Fibroblast of the conjunctiva (primary cell): ENCODE measurements at places on chromosomes 1 and 21.

GRCh38 chr1:4754816-4755215, 100.4 kb downstream of the AJAP1 start:
- no peak for DNase-seq

GRCh38 chr21:41601573-41602368, 93.8 kb upstream of the TMPRSS2 start:
- no peak for DNase-seq

DNA sequence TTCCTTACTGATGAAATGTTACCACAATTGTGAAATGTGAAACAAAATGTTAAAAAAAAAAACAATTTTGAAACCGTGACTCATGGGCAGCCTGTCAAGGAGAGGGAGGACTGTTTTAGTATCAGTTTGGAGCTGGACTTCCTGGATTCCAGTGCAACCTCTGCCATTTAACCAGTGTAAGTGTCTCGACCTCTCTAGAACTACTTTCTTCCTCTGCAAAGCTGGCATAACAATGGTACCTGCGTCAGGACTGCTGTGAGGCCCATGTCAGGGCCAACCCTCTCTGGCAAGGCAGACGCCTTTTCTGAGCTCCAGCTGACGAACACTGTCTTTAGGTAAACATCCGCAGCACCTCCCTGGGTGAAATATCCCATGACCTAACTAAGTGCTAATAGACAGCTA, 20.9 kb downstream of the URB1 start:
- DNase-seq = peak; percentile 83

DNA sequence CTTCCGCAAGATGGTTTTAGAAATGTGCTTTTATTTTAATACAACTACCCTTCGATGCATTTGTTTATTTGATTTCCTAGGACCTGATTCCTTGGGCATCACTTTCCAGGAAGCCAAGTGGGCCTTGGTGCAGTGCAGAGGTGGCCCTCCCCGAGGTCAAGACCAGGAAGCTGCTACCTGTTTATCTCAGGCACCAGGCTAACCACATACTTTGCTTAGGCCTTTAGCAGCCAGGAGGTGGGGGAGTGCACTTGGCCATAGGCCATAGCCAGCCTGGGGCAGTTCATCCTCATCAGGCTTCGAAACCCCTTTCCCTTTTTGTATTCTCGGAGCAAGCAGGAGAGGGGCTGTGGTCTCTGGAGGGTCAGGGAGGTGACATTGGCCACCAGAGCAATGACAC, 45.4 kb downstream of the SMYD2 start:
- DNase-seq = no peak

DNA sequence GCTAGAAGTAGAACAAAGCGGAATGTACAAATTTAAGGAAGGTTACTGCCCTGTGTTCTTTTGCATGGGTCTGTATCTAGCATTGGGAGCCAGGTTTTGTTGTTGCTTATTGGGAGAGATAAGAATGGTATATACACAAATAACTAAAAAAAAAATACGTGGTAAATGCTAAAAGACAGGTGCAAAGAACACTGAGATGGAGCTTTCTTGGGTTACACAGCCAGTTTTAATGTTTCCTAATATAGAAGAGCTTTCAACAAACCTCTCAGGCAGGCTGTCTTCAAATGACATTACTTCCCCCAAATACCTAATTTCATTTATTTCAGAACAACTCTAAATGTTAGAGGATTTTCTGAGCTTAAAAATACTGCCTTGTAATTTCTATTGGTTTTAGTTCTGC, 1.4 kb upstream of the MDM4 start:
- DNase-seq = no peak

- no peak for DNase-seq
Measured at GRCh38 chr1:100343897-100344296, 8.4 kb upstream of the CDC14A start.

- no peak for DNase-seq
Measured at GRCh38 chr1:180841415-180841814, 71.3 kb upstream of the KIAA1614 start.

- no peak for DNase-seq
Measured at GRCh38 chr1:41870076-41870562, 48.6 kb downstream of the HIVEP3 start.

DNA sequence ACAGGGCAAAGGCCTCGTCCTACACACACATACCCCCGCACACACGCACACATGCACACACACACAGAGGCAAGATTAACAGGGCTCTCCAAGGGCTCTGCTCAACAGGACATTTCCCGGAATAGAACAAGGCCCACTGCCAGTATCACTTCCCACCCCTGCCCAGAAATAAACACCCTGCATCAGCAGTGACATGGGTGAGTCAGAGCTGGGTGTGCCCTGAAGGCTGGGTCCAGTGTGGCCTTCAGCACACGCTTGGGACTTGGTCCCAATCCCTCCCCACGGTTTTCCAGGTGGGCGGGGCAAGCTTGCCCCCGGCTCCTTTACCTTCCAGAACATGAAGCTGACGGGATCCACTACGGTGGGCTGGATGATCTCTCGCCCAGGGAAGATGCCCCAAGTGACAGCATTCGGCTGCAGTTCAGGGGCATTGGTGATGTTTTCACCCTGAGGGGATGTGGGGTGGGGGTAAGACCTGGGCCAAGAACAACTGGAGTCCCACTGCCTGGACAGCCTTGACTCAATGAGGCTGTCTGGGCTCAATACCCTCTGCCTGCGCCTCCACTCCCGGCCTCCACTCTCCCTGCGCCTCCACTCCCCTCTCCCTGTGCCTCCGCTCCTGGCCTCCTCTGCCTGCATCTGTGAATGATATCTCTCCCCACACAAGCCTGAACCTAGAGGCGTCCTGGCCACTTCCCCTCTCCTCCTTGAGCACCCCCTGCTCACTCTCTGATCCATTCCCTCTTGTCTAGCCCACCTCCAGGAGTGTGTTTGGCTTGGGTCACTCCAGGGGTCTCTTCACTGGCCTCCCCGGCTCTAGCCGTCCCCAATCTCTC, 14.7 kb downstream of the MTHFR start:
- peak; percentile 78 for DNase-seq

DNA sequence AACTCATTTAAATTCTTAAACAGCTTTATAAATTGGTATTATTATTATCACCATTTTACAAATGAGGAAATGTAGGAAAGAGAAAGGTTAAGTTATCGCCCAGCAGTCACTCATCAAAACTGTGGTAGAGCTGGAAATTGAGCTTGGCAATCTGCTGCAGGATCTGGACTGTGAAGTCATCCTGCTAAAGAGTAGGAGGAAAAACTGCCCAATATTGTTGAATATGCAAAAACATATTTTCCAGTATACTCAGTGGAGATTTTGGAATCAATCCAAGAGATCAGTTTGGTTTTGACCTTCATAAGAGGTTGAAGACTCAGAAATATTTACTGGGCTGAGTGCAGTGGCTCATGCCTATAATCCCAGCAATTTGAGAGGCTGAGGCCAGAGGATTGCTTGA, 16.9 kb upstream of the RC3H1 start:
- DNase-seq = no peak

GRCh38 chr1:208207388-208208131, 36.6 kb downstream of the PLXNA2 start:
- DNase-seq = peak; percentile 50

DNA sequence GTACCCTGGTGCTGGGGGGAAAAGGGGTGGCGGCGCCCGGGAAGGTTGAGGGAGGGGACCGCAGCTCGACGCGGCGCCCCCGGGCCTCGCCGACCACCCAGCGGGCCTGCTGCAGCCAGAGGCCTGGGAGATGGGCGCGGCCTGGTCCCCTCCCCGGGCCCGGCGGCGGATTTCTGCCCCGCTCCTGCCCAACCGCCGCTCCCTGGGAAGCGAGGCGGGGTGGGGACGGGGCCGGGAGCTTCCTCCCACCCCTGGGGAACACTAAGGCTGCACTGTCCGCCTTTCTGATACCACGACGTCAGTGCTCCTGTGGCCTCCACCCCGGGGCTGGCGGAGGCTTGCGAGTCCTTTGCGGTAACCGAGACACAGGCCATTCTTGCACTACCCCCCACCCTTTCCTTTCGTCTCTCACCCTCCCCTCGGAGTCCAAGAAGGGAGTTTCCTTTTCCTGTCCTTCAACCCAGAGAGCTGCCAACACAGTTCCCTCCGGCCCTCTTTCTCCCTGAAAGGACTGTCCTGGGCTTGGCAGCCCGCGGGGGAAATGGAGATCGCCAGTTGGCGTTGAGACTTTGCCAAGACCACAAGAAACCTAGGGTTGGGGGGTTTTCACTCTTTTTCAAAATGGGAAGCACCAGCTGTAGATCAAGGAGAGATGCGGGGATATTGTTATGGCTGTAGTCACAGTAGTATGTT, 742 bp downstream of the SH3GLB1 start:
- DNase-seq = peak; percentile 56

DNA sequence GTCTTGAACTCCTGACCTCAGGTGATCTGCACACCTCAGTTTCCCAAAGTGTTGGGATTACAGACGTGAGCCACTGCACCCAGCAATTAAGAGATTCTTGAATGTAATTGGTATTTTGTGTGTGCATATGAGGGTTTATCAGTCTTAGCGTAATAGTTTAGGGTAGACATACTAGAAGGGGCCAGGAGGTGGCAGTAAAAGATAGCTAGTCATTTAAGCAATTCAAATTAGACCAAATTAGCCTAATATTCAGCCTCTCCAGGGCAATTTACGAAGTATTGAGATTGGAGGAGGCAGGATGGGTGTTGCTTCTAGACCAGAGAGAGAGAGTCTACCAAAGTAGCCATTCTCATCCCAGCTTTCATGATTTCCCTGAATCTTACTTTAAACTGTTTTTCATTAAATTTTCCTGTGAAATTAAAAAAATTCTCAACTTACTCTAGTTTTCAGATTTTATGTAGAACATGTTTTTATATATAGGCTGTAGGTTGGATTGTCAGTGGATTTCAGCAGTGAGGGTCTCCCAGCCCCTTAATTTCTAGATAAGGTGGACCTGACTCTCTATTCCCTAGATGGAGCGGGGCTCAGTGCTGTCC, 119.7 kb downstream of the HHAT start:
- peak; percentile 32 for DNase-seq

DNA sequence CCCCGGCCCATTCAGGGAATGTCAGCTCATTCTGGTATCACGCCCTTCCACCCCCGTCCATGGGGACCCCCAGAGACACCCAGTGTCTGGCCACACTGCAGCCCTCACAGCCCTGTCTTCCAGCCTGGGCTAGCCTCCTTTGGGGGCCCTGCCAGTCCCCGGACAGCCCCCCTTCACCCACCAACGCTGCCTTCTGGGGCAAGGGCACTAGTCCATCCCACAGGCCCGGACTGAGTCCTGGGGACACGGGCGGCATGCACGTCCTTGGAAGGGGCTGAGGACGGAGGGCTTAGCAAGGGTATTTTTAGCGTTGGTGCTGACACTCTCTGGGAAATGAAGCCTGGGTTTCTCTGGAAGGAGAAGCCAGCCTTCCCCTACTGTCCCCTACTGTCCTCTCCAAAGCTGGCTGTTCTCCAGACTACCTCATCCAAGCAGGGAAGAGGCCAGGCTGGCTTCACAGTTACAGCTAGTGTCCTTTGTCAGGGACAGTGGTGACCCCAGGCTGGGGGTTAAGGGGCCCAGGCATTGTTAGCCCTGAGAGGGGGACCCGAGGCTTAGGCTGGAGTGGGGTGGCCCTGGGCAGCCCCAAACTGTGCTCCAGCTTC, 39.5 kb downstream of the COQ8A start:
- DNase-seq = no peak

DNA sequence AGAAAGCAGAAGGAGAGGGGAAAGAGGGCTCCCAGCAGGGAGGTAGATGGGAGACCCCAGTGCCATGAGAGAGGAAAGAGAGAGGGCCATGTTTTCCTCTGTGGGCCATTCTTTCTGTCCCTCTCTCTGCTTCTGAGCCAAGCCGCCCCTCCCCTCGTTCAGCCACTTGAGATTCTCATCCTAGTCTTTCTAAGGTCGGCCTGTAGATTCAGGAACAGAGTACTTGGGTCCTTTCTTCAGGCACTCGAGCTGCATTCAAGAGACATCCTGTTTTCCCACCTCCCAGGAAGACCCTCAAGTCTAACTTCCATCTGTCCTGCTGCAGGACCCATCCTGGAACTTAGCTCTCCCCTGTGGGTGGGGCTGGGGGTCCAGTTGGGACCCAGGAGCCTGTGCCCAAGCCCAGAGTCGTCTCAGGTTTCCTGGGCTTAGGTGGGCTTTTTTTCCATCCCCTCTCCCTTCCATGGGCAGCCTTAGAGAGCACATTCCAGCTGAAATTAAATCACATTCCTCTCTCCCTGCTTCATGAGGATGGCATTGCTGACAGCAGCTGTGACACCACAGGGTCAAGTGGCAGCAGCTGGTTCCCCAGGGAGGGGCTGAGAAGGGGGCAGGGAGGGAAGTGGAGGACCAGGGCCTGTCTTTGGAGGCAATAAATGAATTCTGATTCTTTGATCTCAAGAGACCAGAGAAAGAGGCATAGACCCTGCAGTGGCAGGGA, 13.0 kb downstream of the NES start:
- DNase-seq = no peak

- no peak for DNase-seq
Measured at GRCh38 chr1:212353181-212353580, 61.5 kb downstream of the PACC1 start.

DNA sequence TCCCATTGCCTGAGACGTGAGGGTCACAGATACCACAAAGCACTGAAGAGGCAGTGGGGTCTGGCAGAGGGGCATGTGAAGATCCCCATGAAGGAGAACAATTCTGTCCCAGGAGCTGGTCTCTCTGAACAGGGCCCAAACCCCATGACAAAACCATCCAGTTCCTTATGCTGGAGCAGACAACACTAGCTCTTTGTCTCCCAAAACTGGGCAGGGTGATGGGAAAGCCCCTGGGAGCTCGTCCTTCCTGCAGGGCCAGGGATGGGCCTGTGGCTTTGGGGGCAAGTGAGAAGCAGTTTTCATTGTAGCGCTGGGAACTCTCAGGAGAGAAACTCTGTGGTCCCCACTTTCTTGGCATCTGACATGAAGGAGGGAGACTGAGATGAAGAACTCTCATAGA, 8.8 kb downstream of the ETV3L start:
- DNase-seq = no peak

DNA sequence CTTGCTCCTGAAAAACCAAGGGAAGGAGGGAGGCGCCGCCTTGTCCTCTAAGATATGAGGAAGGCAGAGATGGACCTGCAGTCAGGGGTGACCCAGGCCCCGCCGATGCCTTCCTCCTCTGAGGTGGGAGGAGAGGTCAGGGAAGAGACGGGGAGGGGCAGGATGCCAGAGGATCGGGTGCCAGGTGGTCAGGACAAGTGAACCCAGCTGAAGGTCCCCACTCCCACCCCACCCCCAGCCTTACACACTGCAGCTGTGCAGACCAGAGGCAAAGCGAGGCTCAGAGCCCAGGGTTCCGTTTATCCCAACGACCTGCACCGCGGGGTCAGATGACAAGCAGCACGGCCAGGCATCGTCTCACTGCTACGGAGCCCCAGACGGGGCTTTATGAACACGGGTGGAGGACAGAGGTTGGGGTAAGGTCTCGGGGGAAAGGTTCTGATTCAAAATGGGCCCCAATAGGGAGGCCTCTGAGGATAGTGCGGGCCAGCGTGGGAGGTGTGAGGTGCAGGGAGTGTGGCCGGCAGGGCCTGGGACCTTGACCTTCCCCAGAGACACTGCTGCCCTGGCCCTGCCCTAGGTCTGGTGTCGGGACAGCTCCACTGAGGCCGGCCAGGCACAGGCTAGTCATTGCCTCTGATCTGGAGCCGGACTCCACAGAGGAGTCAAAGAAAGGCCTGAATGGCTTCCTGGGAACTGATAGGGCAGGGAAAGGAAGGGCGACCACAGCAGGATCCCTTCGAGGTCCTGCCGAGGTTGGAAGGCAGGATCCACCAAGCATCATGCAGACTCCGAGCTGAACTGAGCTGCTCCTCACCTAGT, 112.4 kb downstream of the WDR4 start:
- DNase-seq = no peak
